ENCODE measurements at places on chromosomes 12 and 14. TPM values are rescaled to one million over a fixed set of nuclear protein-coding genes. Genes with fewer than 3 reads are reported as not detected.
A peak's percentile ranks its signal among the peaks of the same experiment; 100 is the strongest.

The KRT73 gene
- not detected for polyA plus RNA-seq

The LHX5 gene
- polyA plus RNA-seq: 13.2 TPM

DNA sequence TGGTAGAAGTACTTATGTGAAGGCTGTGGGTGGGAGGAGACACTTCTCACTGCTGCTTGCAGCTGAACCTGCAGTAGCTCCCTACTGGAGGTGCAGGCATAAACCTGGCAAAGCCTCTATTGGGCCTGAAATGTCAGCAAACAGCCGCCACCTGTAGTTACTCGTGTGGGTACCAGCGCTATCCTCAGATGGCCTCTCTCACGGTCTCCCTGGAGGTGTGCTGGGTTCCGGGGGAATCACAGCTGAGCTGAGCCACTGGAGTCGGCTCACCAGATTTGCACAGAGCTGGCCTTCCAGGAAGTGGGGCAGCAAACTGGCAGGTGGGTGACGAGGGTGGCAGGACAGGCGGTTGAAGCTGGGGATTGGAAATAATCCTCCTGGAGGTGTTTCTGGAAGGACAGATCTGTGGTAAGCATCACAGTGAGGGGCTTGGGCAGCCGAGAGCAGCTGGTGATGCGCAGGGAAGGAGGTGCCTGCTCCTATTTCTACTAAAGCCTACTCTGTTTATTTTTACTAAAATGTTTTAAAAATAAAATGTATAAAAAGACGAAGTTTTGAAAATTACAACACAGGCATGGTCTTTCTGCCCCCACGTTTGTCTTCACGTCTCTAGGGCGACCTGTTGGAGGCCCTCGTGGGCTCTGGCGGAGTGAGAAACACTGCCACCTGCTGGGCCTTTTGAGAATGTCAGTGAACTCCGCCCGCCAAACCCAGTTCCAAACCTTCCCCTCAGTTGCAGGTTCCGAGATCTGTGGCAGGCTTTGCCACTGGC lies 67.8 kb upstream of the PLEKHG3 start:
- peak; percentile 52 for DNase-seq

DNA sequence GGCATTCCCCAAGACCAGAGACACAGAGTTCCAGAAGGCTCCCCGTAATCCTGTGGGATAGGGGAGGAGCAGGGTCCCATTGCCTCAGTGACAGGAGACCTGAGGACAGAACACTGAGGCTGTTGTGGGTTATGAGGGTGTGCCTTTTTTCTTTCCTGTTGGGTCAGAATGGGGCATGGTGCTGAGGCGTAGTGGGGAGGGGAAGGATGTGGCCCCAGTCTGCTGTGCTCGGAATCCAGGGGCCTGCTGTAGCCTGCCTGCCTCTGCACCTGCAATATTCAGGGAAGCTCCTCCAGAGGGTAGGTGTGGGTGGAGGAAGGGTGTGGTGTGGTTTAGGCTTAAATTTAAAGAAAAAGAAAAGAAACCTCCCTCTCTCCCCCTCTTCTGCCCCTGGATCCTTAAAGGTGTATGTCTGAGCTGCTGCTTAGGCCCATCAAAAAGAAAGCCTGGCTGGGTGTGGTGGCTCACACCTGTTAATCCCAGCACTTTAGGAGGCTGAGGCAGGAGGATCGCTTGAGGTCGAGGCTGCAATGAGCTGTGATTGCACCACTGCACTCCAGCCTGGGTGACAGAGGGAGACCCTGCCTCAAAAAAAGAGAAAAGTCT lies 18.7 kb downstream of the PLEKHG3 start:
- no peak for DNase-seq

GRCh38 chr14:99544991-99545390 lies 59.0 kb downstream of the CCDC85C start:
- no peak for DNase-seq

GRCh38 chr12:62709311-62709710 lies 225.6 kb downstream of the PPM1H start:
- no peak for DNase-seq

- peak; percentile 92 for DNase-seq
Measured at GRCh38 chr14:58882577-58883018, 244.8 kb downstream of the DACT1 start.

- no peak for DNase-seq
Measured at GRCh38 chr12:6202304-6202703, 2.1 kb downstream of the CD9 start.

DNA sequence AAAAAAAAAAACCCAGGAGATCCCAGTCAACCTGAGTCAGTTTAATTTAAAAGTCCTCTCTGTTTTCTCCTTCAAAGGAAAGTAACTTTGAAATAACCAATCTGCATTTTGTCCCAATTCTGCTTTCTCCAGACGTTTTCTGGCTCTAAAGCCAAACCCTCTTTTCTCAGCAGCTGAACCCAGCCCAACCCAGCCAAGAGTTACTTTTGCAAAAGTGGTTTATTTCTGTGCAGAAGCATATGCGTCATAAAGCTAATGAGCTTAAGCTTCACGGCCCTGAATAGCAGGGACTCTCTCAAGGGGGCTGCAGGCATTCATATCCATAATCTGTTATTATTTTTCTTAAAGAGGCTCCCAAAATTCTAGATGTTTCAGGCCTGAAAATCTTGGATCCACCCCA lies 176.6 kb downstream of the GALC start:
- no peak for DNase-seq
